ENCODE measurements at places on chromosomes 4 and X. TPM values are rescaled to one million over a fixed set of nuclear protein-coding genes. Genes with fewer than 3 reads are reported as not detected.

MAPK10 gene
- total RNA-seq, result 0.07 TPM

MAGEB2 gene
- total RNA-seq, result not detected

MTMR8 gene
- 0.05 TPM for total RNA-seq

LGI2 gene
- total RNA-seq, result not detected

ADH1C gene
- not detected for total RNA-seq

UBE2K gene
- total RNA-seq, result 18.7 TPM

CCDC149 gene
- total RNA-seq, result 3.9 TPM

COL4A6 gene
- total RNA-seq, result 1.1 TPM

MSX1 gene
- total RNA-seq, result 21.0 TPM

SLC9A6 gene
- 16.9 TPM for total RNA-seq

TCEAL4 gene
- 53.2 TPM for total RNA-seq

SLC6A14 gene
- not detected for total RNA-seq

SHISA3 gene
- total RNA-seq, result 14.3 TPM

TEX11 gene
- not detected for total RNA-seq

FAT4 gene
- total RNA-seq, result 19.2 TPM

HSFX3 gene
- not detected for total RNA-seq

GLRA3 gene
- total RNA-seq, result not detected

ATP6AP1 gene
- total RNA-seq, result 69.8 TPM

SLC7A11 gene
- total RNA-seq, result 55.5 TPM

EFNB1 gene
- total RNA-seq, result 184 TPM

PAGE4 gene
- total RNA-seq, result not detected

FHIP1A gene
- 0.40 TPM for total RNA-seq

MAGEA8 gene
- not detected for total RNA-seq

ZNF711 gene
- total RNA-seq, result 0.13 TPM

DUSP21 gene
- total RNA-seq, result not detected

MAGEE2 gene
- total RNA-seq, result not detected

APELA gene
- not detected for total RNA-seq

RHOXF1 gene
- total RNA-seq, result not detected

ACSL1 gene
- total RNA-seq, result 12.5 TPM

DAPP1 gene
- not detected for total RNA-seq

DMRTC1 gene
- total RNA-seq, result not detected

USP17L30 gene
- total RNA-seq, result not detected

ADAMTS3 gene
- total RNA-seq, result 0.94 TPM

BEX5 gene
- 3.5 TPM for total RNA-seq

PDE5A gene
- total RNA-seq, result 0.98 TPM

CEP44 gene
- total RNA-seq, result 8.2 TPM

GLOD5 gene
- not detected for total RNA-seq

GPR50 gene
- not detected for total RNA-seq

CRLF2 gene
- 0.47 TPM for total RNA-seq

RBMXL3 gene
- total RNA-seq, result not detected

TLR1 gene
- 1.3 TPM for total RNA-seq

PCDH7 gene
- total RNA-seq, result 0.05 TPM

CCDC160 gene
- not detected for total RNA-seq

VCX2 gene
- total RNA-seq, result not detected
